ENCODE measurements at places on chromosomes 6 and 20.

DNA sequence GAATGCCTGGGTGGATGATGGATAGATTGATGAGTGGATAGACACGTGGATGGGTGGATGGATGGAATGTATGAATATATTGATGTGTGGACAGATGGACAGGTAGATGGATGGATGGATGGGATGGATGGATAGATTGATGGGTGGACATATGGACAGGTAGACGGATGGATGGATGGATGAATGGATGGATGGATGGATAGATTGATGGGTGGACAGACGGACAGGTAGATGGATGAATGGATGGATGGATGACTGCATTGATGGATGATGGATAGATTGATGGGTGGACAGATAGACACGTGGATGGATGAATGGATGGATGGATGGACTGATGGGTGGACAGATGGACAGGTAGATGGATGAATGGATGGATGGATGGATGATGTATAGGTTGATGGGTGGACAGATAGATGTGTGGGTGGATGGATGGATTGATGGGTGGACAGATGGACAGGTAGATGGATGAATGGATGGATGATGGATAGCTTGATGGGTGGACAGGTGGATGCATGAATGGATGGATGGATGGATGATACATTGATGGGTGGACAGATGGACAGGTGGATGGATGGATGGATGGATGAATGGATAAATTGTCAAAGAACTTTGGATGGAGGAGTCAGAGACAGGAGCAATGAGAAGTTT, 171.4 kb upstream of the AFDN start:
- no peak for DNase-seq

DNA sequence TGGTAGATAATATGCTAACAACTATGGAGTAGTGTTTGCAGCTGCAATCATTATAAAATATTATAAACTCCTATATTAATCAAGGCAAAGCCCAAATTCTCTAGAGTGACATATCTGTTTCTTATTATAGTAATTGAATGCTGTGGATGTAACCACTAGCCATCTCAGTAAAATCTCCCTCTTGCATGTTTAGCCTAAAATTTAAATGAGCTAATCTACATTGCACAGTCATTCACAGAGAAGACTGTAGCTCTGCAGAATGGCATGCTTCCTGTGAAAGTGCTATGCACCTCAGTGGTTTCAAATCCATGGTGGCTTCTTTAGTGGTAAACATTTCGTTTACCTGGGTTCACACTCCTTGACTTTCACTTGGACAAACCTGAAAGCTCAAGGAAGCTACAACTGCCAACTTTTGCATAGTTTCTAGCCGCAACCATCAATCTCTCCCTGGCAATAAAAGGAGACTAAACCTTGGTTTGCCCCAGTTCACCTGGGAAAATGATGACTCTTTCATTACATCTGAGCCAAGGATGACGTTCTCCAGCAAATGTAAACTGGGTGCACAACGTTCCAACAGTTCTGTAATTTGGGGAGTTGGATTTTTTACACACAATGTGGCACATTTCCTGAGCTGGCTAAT, 47.2 kb downstream of the FILIP1 start:
- DNase-seq, result no peak

- no peak for DNase-seq
These were observed 7.4 kb downstream of the OSER1 start for GRCh38 chr20:44203161-44203560.

DNA sequence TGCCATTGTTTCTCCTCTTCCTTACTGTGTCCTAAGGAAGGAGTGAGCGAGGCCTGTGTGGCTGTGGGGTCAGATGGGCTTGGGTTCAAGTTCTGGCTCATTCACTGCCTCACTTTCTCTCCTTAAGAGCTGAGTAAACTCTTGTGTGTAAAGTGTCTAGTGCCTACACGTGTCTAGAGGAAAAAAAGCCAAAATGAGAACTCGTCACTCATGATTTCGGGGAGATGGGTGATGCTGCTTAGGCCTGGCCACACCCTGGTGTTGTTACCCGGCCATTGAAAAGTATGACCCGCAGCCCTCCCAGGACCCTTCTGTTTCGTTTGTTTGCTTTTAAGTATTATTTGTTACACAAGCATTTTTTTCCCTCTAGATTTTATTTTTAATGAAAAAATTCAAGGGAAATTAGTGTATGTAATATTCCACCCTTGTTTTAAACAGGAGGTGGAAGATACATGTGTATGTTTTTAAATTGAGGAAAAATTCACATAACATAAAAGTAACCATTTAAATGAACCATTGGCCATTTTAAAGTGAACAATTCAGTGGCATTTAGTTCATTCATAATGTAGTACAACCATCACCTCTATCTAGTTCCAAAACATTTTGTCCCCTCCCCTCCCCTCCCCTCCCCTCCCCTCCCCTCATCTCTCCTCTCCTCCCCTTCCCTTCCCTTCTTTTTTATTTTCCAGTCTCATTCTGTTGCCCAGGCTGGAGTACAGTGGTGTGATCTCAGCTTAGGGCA, 71.0 kb downstream of the CEBPB start:
- no peak for DNase-seq

GRCh38 chr20:20546402-20546801, 166.0 kb downstream of the RALGAPA2 start:
- DNase-seq, result no peak

DNA sequence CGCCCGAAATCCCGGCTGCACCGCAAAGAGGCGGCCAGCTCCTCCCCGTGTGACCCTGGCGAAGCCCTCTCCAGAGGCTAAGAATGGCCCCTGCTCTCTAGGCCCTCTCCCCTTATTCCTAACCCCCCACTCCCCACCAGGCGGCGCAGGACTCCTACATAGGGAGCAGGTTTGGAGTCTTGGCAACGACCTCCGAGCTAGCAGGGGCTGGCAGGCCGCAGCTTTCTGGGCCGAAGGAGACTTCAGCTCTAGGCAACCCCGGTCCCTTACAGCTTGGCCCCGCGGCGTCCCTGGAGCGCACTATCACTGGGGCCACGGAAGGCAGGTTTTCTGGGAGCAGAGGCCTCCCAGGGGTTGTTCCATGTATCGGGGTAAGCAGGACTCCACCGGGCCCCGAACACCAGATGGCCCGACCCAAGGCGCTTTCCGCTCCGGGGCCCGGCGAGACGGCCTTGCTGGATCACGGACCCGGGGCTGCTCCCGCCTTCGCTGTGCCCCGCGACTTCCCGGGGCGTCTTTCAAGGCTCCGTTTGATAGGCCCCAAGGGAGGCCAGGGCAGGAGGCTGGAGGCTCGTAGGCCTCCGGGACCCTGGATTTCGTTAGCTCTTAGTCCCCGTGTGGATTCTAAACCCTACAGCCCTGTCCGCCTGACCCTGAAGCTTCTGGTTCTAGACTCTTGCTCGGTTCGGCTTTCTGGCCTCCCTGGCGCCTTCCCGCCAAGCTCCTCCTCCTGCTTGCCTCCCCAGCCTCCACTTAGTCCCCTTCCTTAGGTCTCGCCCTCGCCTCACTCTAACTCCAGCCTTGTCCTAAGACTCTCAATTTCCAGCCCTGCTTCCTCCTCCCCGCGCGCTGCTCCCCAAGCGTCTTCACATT, 1.9 kb downstream of the SLC32A1 start:
- DNase-seq, result no peak

DNA sequence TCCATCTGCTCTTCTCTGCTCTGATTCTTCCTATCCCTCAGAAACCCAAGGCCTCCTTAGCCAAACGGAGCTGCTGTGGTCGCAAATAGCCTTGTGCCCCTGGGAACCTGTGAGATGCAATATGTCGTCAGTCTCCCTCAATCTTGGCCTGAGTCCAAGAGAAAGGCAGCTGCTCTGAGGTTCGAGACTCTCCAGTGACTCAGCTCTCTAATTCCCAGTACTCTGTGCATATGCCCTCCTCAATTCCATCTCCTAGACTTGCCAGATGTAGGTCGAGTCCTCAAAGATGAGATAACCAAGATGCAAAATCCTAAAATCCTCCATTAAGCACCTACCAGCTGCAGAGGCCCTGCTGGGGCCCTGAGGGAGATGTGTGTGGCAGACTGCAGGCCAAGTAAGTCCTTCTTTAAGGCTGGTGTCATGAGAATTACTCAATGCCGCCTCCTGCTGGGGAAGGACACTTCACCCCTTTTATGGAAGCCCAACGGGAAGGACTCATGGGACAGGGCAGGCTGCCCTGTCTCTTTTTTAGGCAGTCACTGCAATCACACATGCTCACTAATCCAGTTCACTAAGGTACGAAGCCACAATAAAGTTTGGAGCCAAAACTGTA, 28.5 kb downstream of the C6orf15 start:
- DNase-seq, result no peak

DNA sequence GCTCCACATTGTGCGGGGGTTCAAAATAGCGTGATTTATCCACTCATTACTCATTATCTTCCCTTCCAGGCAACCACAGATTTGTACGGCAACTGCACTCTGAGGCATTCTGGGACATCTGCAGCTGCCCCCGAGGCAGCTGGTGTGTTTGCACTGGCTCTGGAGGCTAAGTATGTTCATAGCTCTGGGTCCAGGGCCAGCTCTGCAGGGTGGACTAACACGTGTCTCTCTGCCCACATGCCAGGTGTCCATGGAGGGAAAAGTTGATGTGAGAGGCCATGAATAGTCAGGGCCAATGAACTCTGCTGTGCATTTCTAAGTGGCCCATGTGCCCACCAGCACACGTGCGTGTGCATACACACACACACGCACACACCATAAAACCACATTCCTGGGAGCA, 74.9 kb downstream of the BFSP1 start:
- peak; percentile 50 for DNase-seq

GRCh38 chr6:56370561-56371211, 123.3 kb upstream of the COL21A1 start:
- DNase-seq, result peak; percentile 73

GRCh38 chr6:136684466-136684865, 107.8 kb downstream of the MAP3K5 start:
- DNase-seq, result no peak

- DNase-seq, result no peak
These were observed 87.6 kb upstream of the GCM1 start for GRCh38 chr6:53236241-53236640.

- no peak for DNase-seq
These were observed 13.6 kb downstream of the SLC17A2 start for GRCh38 chr6:25916789-25917490.

GRCh38 chr20:64152906-64153305, 11.3 kb upstream of the MYT1 start:
- no peak for DNase-seq

DNA sequence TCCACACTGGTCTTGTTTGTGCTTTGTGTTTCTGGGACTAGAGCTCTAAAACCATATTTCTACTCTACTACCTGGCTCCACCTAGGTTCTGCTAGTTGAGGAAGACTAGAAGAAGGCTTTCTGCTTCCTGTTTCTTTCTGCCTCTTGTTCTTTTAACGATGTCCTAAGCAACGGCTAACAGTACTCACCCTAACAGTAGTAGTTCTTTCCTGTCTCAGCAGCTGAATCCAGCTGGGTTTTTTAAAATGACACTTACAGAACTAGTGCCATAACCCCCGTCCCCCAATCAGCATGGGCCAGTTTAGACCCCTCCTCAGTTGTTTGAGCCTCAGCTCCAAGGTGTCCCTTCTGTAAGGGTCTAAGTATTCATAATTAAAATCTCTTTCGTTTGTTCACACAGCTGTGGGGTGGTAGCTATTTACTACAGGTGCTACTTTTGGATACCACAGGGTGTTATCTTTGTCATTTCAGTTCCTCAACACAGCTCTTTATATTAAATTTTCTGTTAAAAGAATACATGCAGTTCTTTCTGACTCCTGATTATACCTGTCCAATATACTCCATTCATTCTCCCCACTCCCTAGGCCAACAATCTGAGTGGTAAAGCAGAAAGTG, 790.2 kb downstream of the DHX35 start:
- DNase-seq, result no peak

DNA sequence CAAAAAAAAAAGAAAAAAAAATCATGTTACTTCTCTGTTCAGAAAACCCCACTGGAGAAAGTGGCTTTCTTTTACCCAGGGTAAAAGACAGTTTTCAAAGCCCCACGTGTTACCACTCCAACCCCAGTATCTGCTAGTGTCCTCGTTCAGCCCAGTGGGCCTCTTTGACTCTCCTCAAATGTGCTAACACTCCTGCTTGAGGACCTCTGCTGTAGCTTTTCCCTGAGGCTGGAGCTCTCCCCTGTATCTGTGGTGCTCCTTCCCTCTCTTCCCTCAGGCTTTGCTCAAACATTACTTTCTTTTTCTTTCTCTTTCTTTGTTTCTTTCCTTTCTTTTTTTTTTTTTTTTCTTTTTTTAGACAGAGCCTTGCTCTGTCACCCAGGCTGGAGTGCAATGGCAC, 15.3 kb downstream of the SEC23B start:
- DNase-seq, result no peak

DNA sequence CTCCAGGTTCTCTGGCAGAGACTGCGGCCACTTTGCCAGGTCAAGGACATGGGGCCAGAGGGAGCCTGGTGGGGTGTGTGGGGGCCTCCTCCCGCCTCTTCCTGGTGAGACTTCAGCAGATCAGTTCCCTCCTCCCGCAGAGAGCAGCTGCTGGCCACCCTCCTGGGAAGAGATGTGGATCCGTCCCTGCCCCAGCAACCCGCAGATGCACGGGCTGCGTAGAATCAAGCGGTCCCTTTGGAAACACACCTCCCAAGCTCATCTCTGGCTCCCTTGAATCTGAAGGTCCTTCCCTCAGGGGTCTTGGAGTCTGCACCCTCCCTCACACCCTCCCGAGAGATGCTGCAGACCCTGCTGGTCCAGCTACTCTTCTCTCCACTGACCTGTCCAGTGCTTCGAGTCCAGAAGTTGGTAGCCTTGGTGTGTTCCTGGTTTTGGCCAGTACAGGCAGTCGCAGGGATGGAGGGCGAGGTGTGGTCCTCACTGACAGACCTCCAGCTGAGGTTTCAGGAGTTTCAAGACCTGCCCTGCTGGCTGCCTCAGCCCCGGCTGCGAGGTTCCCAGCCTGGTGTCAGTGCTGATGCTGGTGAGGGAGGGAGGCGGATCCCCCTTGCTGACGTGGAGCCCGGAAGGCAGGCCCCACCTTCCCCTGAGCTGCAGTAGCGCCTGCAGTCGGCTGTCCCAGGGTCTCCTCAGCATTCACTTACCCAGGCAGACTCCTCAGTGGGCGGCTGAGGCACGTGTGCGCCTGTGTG, at the start of gene NPBWR2:
TSS of gene NPBWR2 (minus strand) at position 585 of the 755 bp plus-strand sequence. CDS start 734 bp downstream, outside the sequence.
- no peak for DNase-seq

DNA sequence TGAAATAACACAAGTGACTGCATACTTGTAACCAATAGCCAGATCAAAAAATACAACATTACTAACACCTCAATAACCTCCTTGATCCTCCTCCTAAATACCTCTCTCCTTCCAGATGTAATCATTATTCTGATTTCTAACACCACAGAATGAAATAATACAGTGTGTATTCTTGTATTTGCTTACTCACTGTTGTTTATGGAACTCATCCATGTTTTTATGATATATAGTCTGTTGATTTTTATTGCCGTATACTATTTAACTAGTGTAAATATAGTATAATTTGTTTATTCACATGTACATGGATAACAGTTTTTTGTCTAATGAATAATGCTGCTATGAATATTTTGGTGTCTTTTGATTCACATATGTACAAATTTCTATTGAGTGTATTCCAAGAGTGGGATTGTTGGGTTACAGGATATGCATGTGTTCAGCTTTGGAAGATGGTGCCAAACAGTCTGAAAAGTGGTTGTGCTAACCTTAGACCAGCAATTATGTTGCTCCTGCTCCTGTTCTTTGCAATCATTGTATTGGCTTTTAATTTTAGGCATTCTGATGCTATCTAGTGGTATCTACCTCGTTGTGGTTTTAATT, 11.5 kb downstream of the TTK start:
- DNase-seq, result no peak
